ENCODE measurements at places on chromosomes 6 and 20.

DNA sequence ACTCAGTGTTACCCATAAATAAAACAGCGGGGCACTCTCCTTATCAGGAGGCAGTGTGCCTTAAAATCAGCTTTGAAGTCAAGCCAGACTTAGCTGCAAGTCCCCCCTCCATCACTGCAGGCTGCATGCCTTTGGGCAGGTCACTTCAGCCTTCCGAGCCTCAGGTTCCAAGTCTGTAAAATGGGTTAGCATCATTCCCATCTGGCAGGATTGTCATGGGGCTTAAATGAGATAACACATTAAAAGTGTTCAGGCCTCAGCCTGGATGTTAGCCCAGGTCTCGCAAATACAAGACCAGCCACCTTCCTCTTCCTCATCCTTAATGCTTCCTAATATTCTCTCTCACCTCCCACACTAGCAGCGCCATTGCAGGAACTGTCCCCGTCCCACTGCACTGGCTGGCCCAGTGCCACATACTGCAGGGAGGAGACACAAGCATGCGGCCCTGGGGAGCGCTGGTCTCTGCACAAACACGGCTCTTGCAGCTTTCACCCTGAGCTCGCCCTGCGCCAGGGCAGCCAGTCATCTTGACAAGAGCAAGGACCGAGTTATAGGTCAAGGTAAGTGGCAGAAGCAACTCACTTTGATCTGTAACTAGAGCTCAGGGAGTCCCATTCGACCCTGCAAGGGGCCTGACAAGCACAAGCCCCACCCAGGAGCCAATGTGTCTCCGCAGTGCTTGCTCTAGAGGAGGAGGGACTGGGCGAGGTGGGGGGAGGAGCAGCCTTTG is 564.6 kb upstream of the AGPAT4 start:
- DNase-seq = no peak

- DNase-seq = peak; percentile 55
These were observed 40.2 kb downstream of the INSM1 start for GRCh38 chr20:20407891-20408805.

DNA sequence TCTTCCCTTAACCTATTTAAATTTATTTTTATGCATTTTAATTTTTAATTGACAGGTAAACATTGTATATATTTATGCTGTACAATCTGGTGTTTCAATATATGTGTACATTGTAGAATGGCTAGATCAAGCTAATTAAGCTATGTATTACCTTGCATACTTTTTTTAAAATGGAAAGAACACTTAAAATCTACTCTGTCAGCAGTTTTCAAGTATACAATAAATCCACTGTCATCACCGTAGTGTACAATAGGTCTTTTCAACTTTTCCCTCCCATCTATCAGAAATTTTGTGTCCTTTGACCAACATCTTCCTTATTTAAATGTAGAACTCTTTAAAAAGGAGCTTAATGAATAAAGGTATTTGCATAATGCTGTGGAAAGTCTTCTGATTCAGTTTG is 27.6 kb downstream of the RPS12 start:
- no peak for DNase-seq

DNA sequence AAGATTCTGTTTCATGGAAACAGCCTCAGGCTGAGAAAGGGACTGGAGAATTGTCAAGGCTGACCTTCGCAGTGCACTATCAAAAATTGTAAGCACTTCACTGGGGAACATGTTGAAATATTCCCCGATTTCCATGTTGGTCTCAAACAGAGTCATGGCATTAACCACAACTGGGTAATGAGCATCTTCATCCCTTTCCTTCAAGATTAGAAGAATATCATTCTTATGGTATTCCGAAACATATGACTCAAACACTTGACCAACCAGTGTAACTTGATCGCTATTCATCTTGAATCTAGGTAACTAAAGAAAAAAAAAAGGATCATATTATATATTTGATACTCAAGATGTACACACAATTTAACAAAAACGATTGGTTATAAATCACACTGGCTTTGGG is 3.5 kb downstream of the MCM9 start:
- DNase-seq = no peak

- DNase-seq = no peak
These were observed 16.9 kb upstream of the LRFN2 start for GRCh38 chr6:40604082-40604481.

DNA sequence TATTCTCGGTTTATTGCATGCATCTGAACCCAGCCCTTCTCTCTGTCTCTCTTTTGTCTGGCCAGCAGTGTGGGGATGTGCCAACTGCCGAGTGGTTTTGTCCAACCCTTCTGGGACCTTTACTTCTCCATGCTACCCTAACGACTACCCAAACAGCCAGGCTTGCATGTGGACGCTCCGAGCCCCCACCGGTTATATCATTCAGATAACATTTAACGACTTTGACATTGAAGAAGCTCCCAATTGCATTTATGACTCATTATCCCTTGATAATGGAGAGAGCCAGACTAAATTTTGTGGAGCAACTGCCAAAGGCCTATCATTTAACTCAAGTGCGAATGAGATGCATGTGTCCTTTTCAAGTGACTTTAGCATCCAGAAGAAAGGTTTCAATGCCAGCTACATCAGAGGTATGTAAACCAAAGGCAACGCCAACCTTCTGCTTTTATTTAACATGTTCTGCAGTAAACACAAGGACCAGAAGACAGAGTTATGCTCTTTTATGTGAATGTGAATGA is 65.8 kb downstream of the ADGRG6 start:
- DNase-seq = no peak

DNA sequence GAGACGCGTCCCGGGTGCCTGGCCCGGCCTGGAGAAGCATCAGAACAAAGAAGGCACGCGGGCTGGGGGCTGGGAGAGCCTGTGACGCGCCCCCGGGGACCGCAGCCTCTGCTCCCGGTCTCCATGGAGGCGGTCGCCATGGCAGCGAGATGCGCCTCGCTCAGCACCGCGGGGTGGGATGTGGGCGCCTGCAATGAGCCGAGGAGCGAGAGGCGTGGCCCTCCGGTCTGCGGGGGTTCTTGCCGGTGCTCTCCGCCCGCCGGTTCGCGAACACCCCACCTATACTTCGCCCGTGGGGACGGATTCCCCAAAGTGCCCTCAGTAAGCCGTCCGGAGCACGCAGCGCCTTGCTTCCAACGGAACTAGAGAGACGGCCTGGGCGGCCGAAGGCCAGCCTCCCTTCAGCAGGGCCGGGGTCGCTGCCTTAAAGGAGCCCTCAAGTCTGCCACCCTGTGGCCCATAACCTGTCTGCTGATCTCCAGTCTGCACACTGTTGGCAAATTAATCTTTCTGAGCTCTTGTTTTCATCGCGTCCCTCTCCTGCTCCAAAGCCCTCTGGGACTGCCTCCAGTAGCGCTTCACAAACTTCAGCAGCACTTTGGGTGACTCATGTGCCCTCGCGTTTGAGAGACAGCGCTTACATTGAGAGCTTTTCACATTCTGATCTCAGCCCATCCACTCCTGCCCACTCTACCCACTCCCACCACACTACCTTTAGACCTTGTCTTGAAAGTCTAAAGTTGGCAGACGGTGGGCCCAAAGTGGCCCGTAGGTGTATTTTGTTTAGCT is 983 bp upstream of the ADISSP start:
- DNase-seq = peak; percentile 88

GRCh38 chr20:1761116-1761515 is 103.5 kb upstream of the SIRPG start:
- DNase-seq = no peak

DNA sequence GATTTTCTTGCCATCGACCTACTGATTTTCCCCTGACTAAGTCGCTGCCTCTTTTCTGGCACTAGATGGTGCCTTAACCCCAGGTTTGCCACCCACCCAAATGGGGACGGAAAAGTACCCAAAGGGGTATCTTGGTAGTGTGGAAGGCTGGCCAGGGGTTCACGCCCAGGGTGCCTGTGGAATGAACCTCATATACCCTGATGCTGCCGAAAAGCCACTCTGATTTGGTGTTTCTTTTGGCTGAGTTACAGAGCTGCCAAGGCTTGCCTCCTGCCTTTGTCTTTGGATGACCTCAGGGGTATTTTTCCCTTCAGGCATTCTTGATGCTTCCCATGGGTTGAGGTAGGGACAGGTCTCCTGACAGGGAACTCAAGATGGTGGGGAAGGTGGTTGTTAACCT is 78.1 kb downstream of the MAP3K7 start:
- DNase-seq = no peak

GRCh38 chr6:80502871-80503270 is 396.4 kb downstream of the BCKDHB start:
- no peak for DNase-seq

- DNase-seq = peak; percentile 76
These were observed 615 bp upstream of the NTSR1 start for GRCh38 chr20:62707921-62708521.

DNA sequence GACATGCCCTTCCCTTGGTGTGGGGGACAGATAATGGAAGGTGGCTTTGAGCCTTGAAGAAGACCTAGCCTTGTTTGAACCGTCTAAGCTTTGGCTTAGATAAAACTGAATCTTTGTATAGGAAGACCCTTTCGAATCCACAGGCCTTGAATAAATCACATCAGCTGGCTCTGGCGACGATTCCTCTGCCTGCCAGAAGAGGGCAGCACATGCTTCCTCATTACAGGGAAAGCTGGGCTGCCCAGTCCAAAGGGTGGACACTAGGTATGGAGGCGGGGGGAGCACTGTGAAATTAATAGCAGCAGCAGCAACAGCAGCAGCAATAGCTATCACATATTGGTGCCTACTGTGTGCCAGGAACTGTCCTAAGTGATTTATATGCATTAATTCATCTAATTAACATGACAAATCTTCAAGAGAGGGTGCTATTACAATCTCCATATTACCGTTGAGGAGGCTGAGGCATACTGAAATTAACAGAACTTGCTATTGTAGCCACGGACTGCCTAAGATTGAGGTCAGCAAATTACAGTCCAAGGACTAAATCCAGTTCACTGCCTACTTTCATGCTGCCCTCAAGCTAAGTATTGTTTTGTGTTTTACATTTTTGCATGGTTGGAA is 85.1 kb downstream of the CLIC5 start:
- DNase-seq = peak; percentile 35

- peak; percentile 51 for DNase-seq
These were observed 43.3 kb downstream of the LRRC1 start for GRCh38 chr6:53837865-53838769.

DNA sequence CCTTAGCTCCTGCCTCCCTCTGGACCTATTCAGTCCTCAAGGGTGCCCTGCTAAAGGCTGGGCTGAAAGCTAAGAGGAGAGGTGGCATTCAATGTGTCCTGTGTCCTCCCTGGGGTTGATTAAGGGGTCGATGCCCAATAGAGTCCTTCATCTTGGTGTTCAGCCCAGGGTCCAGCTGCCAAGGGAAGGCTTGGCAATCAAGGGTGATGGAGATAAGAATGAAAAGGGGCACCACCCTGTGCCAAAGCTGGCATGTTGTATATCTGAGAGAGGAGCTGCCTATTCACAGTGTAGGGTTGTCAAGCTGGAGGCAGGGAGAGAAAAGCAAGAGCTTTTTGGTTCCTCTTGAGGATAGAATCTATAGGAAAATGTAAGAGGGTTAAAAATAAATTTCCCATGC is 12.3 kb downstream of the C20orf173 start:
- DNase-seq = no peak

GRCh38 chr20:19493794-19494495 is 264.1 kb upstream of the RIN2 start:
- DNase-seq = no peak

DNA sequence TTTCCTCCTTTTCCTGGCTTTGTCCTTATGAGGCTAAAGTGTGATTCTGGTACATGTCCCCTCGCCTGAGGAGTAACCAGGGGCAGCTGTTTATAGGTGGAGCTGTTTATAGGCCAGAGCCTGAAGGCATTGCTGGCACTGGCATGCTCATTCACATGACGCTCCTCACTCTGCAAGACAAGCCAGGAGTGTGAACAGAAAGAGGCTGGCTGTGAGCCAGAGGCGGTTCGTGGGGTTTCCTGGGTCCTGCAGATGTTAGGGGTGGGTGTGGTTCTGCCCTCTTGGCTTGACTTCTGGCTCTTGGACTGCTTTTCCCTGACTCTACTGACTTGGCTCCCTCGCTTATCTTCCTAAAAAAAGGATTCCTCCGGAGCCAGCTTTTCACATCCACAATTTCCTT is 12.8 kb upstream of the MDFI start:
- peak; percentile 66 for DNase-seq

- DNase-seq = peak; percentile 84
These were observed 82.6 kb upstream of the CNKSR3 start for GRCh38 chr6:154593122-154593521.

GRCh38 chr6:93896081-93896480 is 476.7 kb upstream of the EPHA7 start:
- no peak for DNase-seq

GRCh38 chr20:41497186-41497895 is 120.8 kb downstream of the CHD6 start:
- no peak for DNase-seq

GRCh38 chr6:12266571-12266970 is 23.6 kb upstream of the EDN1 start:
- DNase-seq = no peak

GRCh38 chr20:63497946-63498935 is 642 bp downstream of the EEF1A2 start:
- peak; percentile 19 for DNase-seq

DNA sequence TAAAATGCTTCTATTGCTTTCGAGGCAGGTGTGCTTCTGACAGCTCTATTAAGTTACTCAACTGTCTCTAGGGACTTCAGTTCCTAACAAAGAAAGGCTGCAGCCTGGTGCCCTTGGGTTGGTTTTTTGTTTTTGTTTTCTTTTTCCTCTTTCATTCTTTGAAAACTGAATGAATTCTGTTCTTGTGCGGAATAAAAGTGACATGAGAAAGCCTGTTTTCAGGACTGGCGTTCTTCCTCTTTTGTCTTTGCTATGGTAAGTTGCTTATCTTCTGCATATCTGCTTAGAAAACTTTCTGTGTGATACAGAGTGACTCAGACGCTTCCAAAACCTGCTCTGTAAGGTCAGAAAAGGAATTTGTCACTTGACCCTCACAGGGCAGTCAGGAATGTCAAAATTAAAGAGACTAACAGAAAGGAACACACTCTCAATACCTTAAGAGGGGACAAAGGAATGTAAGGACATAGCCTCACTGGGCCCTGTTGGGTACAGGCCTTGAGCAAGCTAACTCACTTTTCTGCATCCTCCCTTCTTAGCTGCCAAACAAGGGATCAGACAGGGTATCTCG is 56.2 kb upstream of the NHSL1 start:
- DNase-seq = no peak

- no peak for DNase-seq
These were observed 286.2 kb upstream of the RNF217 start for GRCh38 chr6:124676033-124676432.

GRCh38 chr6:102841060-102841459 is 1447.6 kb downstream of the GRIK2 start:
- DNase-seq = no peak
